Stimulated activated CD4-positive, alpha-beta T cell treated with anti-CD3 and anti-CD28 coated beads, Interleukin-1b, Interleukin-23, amount 100 ng/mL, for 24 hours (primary cell): ENCODE measurements at places on chromosomes 12 and 14.

DNA sequence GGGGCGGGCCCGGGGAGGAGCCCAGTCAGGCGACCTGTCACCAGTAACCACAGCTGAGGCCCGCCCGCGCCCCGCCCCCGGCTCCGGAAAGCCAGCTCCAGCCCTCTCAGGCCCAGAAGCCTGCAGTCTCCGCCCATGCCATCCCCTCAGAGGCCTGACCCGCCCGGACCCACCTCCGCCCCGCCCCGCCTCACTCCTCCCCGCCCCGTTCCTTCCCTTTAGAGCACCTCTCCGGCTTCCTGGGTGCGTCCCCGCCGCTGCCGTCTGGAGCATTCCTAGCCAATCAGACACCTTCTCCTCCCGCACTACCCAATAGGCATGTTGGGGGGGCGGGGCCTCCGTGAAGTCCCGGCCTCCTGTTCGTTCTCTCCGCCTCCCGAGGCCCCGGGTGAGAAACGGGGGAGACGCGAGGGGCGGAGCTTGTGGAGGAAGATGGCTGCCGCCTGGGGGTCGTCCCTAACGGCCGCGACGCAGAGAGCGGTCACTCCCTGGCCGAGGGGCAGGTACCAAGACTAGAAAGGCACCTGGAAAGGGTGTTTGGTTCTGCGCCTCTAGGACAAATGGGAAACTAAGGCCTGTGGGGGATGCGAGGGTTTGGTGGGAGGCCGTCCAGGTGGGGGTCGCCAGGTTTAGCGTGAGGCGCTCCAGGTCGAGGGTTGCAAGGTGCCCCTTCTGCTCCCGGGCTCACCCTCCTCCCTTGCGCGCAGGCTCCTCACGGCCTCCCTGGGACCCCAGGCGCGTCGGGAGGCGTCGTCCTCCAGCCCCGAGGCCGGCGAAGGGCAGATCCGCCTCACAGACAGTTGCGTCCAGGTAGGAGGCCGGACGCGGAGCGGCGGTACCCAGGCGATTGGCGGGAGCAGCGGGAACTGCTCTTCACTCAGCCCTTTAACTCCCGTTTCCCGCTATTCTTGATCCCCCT, at the start of gene ISCA2:
TSS of gene ISCA2 (plus strand) at position 423 of the 919 bp plus-strand sequence. CDS start at position 433, 10 bp downstream.
- peak; percentile 98 for DNase-seq

DNA sequence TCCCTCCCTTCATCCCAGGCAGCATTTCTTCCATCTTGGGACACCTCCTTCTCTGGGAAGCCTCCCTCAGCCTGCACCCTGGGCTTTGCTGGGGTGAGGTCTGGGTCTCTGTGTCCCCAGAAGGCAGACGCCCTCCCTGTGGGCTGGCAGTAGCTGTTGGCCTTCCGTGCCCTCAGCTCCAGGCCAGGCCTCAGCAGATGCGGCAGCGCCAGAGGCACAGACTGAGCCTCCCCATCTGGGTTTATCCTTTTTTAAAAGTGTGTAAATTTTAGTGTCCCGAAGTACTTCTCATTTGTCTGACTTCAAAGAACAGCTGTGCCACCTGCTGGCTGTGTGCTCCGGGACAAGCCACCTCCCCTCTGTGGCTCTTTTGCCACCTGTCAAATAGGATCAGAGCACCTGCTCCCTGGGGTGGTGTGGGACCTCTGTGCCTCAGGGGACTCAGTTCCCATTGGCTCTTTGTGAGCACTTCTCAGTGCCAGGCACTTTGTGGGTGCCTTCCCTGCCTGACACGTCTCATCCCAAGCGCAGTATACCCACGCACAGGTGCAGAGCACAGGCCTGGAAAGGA, 11.1 kb downstream of the EXOC3L4 start:
- no peak for DNase-seq

- no peak for DNase-seq
Observed at GRCh38 chr14:68403191-68404145, 389.4 kb downstream of the ZFP36L1 start.

DNA sequence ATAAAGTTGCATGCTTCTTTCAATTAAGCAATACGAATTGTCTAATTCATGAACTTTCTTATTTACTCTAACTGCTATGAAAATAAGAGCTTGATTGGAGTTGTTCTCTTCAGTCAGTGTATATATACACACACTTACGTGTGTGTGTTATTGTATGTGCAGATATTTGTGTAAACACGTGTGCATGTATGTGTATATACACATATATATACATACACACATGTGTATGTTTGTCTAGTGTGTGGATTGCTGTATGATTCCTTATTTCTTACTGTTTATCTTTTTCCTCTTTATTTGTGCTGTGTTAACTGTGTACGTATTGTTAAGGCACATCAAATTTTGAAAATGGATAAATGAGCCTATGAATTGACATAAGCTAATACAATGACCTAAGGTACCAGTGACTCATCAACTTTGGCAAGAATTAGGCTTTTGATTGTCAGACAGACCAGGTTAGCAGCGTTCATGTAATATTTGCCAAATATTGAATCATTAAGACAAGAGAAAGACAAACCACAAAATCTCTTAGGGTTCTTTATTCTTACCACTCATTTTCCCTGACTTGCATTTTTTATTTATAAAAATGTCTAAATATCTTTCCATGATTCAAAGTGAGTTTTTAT, 423.9 kb downstream of the SOX5 start:
- DNase-seq = no peak

DNA sequence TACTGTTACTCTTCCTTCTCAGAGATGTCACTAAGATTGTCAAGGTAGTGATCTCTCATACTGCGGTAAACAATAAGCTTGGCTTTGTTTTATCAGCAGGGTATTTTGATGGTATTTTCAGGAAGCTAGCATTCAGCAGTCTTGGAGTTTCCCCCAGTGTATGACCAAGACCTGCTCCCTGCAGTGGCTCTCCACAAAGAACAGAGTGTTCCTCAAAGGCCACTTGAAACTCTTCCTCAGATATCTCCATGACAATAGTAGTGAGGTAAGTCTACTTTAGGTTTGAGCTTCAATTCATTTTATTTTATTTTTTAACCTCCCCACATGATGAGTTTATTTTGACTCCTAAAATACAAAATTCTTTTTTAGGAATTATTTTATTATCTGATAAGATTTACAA, 74.0 kb upstream of the G2E3 start:
- DNase-seq = no peak

DNA sequence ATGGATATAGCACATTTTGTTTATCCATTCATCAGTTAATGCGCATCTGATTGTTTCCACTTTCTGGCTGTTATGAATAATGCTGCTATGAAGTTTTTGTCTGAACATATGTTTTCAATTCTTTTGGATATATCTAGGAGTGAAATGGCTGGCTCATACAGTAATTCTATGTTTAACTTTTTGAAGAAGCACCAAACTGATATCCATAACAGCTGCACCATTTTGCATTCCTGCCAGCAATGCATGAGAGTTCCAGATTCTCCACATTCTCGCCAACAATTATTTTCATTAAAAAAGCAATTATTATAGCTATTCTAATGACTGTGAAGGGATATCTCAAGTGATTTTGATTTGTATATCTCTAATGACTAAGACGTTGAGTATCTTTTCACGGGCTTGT, 89.9 kb upstream of the PPP4R3A start:
- no peak for DNase-seq

- DNase-seq = no peak
Observed at GRCh38 chr12:7352661-7353060, 48.8 kb downstream of the ACSM4 start.

- DNase-seq = no peak
Observed at GRCh38 chr14:68817506-68818212, 24.8 kb upstream of the ZFP36L1 start.

- DNase-seq = no peak
Observed at GRCh38 chr12:107560165-107560898, 125.3 kb upstream of the PWP1 start.

- DNase-seq = no peak
Observed at GRCh38 chr14:100643426-100643825, 56.2 kb upstream of the BEGAIN start.

- no peak for DNase-seq
Observed at GRCh38 chr12:26628234-26628633, 204.8 kb downstream of the ITPR2 start.

- DNase-seq = no peak
Observed at GRCh38 chr12:20446836-20447235, 78.5 kb downstream of the PDE3A start.

DNA sequence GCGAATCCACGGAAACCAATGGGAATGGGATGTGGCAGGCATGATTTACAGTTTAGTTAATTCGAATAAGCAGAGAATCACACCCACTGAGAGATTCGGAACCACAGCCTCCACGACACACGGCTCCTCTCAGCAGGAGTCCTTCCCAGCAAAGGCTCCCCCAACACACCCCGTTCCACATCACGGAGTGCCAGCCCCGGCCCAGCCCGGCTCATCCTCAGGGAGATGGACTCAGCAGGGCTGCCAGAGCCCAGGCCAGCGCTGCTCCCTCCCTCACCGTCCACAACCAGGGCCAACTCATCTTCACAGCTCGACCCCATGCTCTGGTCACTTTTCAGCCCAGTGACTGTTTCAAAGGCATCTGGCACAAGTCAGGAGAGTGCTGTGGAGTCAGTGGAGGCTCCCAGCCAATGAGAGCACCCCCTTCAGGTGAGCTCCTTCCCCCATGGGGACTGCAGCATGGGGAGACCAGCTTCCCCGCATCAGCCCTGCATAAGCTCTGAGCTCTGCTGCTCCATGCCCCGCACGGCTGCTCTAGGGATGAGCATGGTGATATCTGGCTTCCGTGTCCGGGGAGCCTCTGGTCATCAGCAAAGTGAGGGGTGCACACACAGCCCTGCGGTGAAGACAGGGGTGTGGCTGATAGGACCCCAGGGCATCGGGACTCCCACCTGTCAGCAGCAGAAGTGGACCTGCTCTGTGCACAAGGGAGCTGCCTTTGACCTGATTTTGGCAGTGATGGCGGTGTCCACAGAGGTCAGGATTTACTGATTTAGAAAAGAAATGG, 238.8 kb upstream of the SFSWAP start:
- no peak for DNase-seq

- DNase-seq = no peak
Observed at GRCh38 chr14:74583689-74584434, 28.2 kb downstream of the LTBP2 start.

DNA sequence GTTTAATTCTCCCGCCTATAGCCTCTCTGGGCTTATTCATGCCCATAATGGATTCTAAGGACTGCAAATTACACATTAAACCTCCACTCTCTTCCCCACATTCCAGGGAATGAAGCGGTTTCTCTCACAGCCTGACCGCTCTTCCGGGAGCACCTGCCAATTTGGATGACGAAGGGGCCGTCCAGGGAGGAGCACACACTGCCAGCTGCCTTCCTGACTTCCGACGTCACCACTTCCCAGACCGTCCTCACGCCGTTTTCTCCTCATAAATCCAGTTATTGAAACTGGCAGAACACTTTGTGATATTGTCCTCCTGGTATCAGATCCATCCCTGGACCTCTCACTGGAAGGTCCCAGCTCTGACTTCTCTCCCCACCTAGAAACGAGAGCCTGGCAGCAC, 87.6 kb downstream of the GCH1 start:
- no peak for DNase-seq

DNA sequence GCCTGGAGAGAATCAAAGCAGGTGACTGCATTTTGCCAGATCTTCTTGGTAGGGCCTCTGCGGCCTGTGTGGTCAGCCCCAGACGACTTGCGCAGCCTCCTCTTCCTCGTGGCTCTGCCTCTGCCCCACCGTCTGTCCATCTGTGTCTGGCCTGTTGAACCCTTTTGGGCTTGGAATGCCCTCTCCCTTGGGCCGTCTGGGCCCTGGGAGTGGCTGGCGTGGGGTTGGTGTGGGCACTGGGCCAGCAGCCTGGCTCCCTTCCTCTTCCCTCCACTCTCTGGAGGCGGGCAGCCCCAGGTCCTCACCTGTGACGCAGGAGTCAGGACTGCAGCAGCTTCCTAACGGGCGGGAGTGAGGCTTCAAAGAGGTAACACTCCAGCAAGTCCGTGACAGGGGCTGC, 9.7 kb upstream of the CCDC197 start:
- DNase-seq = no peak

DNA sequence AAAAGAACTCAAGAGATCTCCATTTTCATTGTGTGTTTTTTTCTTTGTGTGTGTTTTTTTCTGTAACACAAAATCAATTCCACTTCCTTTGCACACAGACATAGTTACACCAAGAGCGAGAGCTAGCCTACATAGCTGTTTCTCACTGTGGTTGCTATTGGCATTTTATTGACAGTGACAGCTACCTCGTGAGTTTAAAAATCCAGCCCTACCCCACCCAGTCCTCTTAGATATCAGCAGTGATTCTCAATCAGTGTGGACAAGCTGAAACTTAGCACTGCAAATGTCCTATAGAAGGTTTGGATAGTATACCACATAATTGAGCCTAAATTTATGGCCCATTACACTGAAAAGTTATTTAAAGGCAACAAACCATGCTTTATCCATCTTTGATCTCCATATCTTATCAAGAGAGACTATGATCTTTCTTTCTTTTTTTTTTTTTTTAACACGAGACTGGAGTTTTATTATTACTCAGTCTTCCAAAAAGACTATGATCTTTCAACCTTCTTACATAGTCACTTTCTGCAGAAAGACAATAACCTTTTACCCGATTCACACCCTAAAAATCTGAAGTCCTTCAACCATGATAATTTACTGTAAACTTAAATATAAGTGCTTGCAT, 46.8 kb downstream of the ATP2B1 start:
- no peak for DNase-seq

DNA sequence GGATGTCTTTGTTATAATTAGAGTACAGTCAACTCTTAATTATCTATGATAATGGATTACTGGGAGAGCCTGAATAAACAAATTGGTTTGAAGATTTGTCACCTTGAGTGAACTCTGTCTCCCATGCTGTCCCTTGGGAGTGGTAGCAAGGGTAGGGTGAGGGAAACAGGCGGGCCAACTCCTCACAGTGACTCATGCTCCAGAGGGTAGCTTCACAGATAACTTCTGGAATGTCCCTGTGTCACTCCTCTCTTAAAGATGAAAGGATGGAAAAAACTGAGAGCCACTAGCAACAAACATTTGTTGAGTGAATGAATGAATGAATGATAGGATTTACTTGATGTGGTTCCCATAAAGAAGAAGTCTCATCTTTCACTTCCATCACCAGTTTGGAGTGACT, 53.5 kb downstream of the RASSF9 start:
- no peak for DNase-seq

GRCh38 chr12:66107451-66107915, 23.1 kb downstream of the LLPH start:
- peak; percentile 47 for DNase-seq

DNA sequence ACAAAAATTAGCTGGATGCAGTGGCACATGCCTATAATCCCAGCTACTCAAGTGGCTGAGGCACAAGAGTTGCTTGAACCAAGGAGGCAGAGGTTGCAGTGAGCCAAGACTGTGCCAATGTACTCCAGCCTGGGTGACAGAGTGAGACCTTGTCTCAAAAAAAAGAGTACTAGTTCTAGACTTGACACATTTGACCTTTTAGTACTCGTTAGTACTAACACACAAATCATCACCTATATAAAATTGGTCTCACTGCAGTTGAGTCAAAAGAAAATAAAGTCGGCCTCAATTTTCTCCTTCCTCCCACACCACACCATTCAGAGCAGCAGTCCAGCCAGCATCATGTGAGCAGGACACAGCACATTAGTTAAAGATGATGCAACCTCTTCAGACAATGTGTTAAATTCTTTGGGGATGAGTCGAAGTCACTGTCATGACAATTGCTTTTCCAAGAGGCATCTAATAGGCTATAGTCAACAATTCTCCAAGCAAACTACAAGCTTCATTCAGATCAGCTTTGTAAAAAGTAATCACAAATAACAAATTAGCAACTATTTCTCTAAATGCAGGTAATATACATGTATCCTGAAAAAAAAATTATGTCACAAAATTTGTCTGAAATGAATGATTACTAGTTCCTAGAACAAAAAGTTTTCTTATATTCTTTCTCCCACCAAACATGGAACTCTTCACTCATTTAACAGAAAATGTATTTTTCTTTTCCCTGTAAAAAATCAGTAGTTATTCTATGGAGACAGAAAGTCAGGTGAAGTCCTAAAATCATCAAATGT, 55.6 kb downstream of the CLIP1 start:
- DNase-seq = no peak
